Mucosa of descending colon (tissue), 3 donors: ENCODE measurements at places on chromosomes 11 and 22. TPM values are rescaled to one million over a fixed set of nuclear protein-coding genes. Genes with fewer than 3 reads are reported as not detected.

The XKR3 gene
- not detected for total RNA-seq

The UPK3A gene
- total RNA-seq = 0.67 TPM

The PGA5 gene
- total RNA-seq = not detected

The SEC14L6 gene
- not detected for total RNA-seq

The TMEM9B gene
- 78.4 TPM for total RNA-seq

The SART1 gene
- 41.8 TPM for total RNA-seq

The IGLL5 gene
- 16.1 TPM for total RNA-seq

GRCh38 chr22:37184380-37184755 lies 3.7 kb downstream of the C1QTNF6 start:
- peak; percentile 46 for DNase-seq

DNA sequence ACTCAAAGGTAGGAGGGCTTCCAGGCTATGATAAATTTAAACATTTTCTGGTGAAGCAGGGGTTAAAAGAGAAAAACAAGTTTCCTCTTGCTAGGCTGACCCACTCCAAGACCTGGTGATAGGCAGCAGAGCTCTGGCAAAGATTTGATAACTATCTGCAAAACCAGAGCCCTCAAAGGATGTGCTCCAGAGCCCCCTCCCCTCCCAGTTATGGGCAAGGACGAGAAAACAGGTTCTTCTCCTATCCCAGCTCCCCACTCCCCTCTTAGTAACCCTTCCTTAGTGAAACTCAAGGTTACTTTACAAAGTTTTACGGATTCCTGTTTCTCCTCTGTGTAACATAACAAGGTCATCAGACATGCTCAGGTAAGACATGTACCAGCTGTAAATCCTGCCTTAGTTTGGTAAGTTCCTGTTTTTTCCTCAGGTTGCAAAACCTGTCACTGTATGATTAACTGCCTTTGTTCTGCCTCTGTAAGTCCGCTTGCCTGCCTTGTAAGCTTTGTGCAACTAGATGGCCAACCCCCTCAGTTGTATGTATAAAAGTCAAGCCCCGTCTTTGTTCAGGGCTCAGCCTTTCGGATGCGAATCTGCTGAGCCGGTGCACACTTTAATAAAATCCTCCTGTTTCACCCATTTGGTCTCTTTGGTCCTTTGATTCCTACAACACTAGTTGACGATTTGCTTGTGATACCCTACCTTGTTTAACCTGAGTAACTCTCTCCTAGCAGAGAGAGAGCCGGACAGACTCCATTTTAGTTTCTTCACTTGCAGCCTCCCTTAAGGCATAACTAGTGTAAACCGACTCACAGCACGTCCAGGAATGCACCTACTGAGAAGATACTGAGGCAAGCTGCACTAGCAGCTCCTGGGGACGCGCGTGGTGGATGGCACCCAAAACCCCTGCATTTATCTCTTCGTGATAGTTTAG lies 13.9 kb downstream of the APOBEC3H start:
- no peak for DNase-seq

- no peak for DNase-seq
These were observed 202.9 kb downstream of the GRIK4 start for GRCh38 chr11:120714438-120714837.

GRCh38 chr11:73350908-73351636 lies 25.1 kb upstream of the RELT start:
- peak; percentile 45 for DNase-seq

DNA sequence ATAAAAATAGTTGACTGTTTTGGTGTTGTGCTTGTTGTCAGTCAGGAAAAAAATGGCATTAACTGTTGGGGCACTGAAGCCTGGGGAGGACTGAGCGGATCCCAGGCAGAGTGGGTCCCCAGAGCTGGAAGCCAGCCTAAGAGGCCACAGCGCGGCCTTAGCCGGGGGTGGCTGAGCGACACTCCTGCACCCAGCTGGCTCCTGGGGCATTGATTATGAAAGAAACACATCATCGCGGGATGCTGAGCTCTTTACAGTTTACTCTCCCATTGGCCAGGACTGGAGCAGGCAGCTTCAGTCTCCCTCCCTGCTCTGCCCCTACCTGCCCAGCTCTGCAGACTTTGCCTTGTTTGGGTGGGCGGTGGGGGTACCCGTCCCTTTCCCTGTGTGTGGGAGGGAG lies 121.5 kb downstream of the ST3GAL4 start:
- peak; percentile 13 for DNase-seq

DNA sequence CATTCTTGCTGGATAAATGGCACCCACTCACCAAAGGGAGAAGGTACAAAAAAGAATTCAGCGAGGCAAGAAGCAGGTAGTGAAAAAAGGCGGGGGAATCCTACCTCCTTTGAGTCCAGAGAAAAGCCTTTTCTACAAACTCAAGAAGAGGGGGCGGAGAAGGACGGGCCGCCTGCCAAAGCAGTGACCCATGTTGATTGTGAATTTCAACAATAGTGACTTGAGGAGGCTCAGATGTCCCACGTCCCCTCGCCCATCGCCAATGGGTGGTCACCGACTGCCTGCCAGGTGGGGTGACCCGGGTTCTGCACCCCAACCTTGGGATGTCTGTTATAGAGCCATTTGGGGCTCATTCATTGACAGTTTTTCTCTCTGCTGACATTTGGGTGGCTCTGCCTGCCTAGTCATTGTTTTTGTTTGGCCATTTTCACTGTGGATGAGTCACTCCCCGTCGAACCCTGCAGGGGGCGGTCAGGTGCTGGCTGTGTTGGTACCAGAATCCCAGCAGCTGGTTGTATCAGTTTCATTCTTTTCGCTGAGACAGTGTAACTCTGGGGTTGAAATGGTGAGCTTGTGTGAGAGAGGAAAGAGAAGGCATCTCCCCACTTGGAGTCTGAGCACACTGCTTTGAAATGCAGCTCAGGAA lies 163.4 kb upstream of the NCAM1 start:
- peak; percentile 10 for DNase-seq

GRCh38 chr11:60838132-60838531 lies 3.8 kb upstream of the CCDC86 start:
- DNase-seq = no peak

DNA sequence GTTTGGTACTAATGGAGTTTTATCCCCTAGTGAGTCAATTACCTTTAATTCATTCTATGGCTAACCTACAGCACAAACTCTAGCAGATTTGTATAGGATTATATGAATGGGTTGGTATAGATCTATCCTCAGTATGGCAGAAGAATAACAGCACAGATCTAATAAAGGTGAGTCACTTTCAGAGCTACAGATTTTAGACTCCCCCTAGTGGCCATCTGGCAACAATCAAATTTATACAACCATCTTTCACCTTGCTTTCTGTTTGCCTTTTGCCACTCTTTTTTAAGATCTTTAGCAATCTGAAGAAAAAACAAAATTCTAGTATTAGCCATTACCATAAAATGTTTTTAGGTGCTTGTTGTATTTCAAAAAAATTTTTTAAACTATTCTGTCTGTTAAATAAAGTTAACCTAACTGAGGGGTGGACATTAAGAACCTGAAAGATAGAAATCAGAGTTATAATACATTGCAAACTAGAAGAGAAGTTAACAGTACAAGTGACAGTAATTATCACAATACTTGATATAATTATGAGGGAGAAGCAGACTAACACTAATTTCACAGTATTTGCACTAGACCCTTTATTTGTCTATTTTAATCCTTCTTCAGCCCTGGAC lies 25.8 kb downstream of the DDIAS start:
- no peak for DNase-seq

DNA sequence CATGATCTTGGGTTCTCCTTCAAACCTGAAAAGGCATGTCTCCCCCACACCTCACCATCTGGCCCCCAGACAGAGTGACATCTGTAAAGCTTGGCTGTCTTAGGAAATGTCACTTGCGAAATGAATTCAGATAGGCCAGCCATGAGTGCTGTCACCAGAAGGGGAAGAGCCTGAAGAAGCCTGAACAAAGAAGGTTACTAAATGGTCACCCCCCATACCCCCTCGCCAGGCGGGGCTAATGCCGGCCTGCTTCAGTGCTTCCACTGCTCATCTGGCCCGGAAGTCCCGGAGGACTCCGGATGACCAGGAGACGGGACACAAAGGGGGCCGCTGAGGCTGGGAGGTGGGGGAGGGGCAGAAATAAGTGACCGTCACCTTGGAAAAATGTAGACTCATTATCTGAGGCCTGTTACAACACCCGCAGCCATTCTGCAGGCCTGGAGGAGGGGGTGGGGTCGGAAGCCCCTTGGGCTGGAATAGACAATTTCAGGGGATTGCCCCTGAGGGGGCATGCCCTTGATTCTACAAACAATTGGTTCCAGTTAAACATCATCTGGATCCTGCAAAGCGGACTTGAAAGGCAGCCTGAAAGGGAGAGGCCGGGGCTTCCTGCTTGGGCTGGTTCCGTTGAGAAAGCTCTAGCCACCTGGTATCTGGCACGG lies 43.2 kb downstream of the NAT10 start:
- DNase-seq = no peak

GRCh38 chr22:40345815-40346184 lies 500 bp upstream of the ADSL start:
- DNase-seq = peak; percentile 81

DNA sequence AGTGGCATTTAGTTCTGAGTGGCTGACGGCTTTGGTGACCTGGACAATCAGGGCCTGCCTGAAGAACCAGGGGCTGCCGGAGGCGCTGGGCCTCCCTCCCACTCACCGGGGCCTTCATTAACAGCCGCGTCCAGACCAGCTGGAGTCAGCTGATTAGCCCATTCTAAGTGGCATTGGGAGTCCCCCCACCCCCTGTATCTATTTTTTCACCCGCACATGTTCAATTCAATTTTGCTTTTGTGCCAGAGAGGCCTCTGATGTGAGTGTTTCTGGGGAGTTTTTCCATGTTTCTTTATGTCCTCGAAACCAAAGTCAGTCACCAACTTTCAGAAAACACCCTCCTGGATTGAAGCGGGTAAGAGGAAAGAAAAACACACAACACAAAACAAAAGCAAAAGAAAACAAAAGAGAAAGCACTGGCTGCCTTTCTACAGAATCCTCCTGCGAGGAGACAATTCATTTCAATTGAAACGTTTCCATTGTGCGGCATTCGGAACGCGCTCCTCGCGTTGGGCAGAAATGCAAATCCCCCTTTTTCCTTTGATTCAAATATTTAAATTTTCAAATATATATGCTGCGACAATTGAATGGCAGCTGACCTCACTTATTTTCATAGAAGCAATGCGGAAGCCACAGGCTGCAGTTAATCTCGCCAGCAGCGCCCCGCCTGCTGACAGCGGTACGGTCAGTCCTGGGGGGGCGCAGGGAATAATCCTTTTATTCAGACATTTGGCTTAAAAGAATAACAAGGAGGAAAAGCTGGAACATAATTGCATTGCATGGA lies 17.7 kb downstream of the CDKN1C start:
- no peak for DNase-seq

DNA sequence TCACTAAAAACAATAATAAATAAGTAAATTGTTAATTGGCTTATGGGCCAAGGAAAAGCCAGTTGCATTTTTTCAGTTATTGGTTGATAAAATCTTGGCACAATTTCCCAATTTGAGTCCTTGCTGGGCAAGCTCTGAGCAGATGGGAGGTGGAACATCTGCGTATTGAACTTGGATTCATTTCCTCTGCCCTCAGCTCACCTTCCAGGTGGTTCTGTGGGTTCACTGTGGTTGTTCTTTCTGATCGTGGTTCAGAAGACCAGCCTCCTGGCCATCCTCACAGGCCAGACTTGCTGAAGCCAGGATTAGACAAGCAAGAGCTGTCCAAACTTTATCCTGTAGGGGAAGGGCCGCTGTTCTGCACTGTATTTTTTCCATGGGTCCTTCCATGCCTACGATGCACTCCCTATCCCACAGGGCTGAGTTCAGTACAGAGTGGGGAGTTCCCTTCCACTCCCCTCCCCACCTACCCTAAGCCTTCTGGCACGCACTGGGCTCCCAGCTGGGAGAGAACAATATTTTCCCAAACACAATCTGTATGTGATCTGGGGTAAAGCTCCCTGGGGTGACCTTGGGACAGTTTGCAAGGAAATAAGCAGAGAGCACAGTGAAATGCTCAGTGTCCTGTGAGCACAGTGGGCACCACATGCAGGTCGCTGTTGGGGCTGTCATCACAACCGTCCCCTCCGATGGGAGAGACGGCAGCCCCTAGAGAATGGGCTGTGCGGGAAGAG lies 43.5 kb upstream of the TP53I11 start:
- DNase-seq = no peak
